ENCODE measurements at places on chromosomes 2 and 18.

- DNase-seq, result no peak
Measured at GRCh38 chr2:152391318-152391717, 56.3 kb downstream of the FMNL2 start.

DNA sequence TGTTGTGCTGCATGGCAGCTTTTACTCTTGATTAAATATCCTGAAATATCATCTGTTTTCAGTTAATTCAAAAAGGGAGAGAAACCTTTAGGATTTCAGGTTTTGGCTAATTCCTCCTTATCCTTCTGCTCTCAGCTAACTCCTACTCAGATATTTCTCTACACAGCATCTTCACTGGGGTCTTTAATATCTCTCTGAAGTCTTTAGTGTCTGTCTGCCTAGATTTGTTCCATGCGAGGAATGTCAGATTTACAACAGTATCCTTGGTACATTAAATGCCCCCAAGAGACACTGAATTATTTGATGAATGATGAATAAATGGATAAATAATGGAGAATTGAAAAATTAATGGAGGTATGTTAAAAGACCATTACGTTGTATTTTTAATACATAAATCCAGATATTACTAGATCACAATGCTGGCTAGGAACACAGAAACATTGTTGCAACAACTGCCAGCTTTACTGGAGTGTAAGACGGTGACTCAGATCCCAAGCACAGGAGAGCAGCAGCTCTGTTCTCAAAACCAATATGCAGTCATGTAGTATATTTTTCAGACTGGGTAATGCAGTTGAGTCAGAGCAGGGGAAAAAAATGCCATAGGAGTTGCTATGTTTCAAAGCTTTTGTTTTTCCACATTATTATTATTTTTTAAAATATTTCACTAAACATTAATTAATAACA lies 388.0 kb upstream of the SYT4 start:
- DNase-seq, result no peak

DNA sequence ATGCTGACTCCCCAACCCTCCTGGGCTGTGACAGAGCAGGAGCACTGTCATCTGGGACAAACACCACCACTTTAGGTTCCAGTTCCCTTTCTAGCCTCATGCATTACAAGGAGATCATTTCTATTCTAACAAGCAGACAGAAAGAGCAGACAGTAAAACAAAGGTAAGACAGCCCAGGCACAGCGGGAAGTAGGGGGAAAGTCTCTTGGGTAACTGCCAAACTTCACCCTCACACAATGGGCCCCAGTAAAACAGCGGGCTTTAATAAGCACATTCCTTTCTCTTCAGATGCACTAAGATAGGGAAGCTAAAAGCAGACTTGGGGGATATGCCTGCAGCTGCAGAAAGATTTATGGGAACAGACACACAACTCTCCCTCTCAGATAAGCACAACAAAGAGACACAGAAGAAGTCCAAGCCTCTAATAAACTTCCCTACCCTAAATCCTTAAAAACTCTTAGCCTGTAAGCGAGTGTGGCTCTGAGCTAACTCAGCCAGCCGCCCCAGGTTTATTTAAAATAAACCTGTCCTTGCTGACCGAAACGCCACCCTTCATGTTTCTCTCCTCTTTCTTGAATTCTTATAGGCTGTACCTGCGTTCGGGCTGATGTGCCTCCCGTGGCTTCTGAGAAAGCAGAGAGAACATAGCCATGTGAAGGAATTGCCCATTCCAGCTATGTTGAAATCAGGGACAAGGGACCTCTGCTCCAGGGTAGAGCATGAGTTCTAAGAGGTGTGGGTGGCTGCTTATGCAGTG lies 726.8 kb upstream of the DDX18 start:
- no peak for DNase-seq

DNA sequence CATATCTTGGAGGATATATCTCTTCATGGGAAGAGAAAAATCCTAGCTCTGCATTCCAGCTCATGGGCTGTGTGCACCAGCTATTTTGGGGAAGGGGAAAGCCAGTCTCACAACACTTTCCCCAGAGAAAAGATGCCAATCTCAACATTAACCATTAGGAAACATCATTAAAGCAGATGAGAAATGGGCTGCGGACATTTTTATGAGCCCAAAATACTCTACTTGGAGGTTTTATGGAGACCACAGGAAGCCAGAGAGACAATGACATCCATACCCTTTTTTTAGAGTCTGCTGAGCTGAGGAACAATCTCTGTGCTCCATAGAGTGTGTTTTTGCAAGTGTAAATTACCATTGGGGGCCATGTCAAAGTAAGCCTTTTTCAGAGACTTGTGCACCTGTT lies 213.7 kb downstream of the TRIB2 start:
- DNase-seq, result no peak

- DNase-seq, result no peak
Measured at GRCh38 chr2:51212374-51212773, 180.4 kb upstream of the NRXN1 start.

GRCh38 chr2:47403609-47404193 lies 745 bp downstream of the MSH2 start:
- DNase-seq, result no peak

- peak; percentile 69 for DNase-seq
Measured at GRCh38 chr2:79512442-79513401, at the start of gene CTNNA2. Gene CTNNA2 (plus strand): TSS chr2:79513051.

GRCh38 chr2:129780316-129781270 lies 198.9 kb upstream of the RAB6C start:
- DNase-seq, result no peak

DNA sequence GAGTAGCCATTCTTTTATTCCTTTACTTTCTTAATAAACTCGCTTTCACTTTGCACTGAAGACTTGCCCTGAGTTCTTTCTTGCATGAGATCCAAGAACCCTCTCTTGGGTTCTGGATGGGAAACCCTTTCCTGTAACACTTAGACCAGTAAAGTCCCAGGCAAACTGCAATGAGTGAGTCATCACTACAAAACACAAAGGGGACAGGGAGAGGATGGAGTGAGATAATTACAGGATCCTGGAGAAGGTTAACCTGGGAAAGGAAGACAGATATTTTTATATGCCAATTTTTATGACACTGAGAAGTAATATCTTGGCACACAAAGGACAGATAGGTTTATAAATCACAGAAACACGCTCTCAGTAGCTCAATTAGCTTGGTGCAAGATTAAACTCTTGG lies 48.7 kb downstream of the EHD3 start:
- DNase-seq, result no peak

GRCh38 chr2:236887531-236887930 lies 198.2 kb upstream of the COPS8 start:
- DNase-seq, result no peak

GRCh38 chr2:158493458-158493857 lies 36.7 kb downstream of the PKP4 start:
- no peak for DNase-seq

DNA sequence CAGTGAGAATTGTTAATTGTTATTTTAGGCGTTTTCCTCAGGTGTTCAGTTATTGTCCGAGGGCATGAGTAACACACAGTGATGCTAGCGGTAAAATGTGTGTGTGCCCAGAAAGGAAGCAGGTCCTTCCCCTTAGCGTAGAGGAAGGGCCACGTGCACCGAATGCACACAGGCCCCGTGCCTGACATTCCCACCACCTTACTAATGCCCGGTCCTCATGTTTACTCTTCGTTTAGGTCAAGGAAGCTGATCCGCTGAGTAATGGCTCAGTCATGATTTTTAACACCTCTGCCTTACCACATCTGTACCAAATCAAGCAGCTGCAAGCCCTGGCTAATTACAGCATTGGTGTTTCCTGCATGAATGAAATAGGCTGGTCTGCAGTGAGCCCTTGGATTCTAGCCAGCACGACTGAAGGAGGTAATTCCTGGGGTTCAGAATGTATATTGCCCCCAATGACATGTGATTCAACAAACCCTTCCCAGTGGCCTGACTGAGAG lies 76.7 kb downstream of the MERTK start:
- DNase-seq, result peak; percentile 51

- DNase-seq, result no peak
Measured at GRCh38 chr2:237541243-237541642, 25.1 kb upstream of the PRLH start.

- no peak for DNase-seq
Measured at GRCh38 chr2:199946196-199946595, 9.1 kb downstream of the TYW5 start.

DNA sequence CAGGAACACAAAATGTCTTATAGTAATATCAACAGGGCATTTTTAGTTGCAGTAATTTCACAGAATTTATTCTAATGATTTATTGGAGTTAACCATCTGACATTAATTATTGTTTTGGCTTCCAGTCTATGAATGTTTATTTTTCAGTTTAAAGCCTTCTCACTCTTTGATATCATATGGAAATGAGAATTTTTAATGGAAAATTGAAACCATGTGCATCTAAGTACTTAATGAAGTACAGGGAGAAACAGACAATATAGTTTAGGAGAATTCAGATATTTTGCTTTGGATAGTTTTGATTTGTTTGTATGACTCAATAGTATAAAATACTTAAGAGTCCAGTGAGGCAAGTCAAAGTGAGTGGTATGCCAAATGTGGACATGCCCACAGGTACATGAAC lies 126.1 kb downstream of the OLA1 start:
- no peak for DNase-seq

GRCh38 chr2:45765007-45765727 lies 113.7 kb downstream of the PRKCE start:
- no peak for DNase-seq

DNA sequence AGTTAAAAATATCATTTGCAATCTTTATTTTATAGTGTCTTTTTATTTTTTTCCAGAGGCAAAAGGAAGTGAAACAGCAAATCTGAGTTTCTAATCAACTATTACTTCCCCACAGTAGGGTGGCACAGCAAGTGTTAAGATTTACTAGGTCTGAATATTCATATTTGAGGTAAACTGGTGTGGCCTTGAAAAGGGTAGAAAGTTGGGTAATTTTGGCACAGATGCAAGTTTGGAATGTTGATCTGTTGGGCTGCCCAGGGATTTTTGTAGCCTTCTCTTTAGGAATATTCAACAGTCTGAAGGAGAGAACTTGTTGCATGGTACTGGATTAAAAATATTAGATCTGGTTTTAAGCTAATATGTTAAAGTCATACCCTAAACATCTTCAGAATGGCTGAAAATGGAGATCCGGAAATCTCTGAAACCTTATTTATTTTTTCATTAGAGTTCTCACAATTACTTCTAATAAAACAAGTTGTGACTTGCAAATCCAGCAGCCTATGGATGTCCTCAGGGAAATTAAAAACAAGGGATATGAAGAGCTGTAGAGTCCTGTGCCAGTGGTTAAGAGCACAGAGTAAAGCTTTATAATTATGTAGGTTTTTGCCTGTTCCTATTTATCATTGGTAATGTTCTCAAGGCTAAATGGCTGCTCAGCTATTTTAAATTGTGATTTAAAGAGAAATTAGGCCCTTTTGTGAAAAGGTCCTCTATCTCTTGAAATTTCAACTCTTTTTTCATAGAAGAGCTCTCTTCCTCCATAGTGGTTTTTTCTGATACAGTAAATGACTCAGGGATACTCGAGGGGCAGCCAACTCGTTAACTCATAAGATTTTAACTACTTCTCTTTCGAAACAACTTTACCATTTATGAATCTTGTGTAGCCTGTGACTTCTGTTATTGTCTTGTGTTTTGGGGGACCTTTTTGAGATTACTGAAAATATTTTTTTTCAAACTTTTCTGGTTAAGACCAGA lies 11.0 kb downstream of the TANK start:
- DNase-seq, result no peak

DNA sequence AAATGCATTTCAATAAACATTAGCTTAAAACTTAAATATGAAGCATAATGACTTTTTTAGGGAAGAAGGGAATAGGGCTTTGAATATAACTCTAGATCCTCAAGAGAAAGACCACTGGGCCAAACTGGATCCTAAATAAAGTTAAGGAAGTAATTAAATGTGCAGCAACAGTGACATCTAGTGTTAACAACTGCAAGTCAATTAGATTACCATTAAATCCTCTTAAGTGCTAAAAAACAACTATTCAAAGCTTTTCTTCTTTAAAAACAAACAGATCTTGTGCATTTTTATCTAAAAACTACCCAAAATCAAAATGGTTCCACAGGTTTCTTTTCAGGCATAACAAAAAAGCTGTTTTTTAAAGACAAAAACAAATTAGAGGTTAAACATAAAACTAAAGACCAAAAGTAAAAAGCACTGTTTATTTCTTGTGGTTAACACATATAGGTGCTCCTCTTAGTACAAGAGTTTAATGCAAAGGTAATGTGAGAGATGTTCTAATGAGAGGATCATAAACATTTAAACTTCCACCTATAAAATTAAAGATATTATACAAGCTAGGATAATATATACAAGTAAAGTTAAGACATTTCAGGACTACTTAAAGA lies 111.4 kb downstream of the THADA start:
- no peak for DNase-seq

DNA sequence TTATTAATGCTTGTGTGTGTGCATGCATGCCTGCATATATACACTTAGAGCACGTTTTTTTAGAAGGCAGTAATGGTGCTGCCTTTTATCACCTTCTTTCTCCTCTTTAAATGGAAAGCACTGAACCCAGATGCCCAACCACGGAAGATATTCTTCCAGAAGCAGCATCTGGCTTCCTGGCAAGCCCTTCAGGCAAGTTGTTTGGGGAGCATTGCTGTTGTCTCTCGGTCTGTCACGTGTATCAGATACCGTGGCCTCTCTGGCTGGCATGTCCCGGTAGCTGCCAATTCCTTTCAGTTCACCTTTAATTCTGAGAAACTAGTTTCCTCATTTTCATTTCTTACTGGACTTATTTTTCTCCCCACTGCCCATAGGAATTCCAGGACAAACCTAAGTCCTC lies 587.8 kb downstream of the ARHGAP15 start:
- DNase-seq, result no peak

DNA sequence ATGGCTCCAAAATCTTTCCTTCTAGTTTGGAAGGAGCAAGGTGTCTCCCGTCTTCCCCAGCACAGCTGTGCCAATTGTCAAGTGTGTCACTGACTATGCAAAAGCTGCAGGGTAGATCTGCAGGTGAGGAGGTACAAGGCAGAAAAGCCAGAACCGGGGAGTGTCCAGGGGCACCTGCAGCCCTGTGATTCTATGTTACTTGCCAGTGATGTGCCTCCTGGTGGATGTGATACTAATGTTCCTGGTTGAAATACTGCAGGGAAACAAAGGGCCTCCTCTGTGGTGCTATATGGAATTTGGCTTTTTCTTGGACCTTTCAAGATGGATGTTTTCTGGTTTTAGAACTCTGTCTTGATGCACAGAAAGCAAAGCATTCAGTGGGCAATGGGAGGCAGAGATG lies 80.3 kb downstream of the ST6GAL2 start:
- no peak for DNase-seq

GRCh38 chr2:40470822-40471813 lies 19.2 kb upstream of the SLC8A1 start:
- DNase-seq, result no peak

- DNase-seq, result no peak
Measured at GRCh38 chr2:223123855-223124610, 72.0 kb downstream of the KCNE4 start.

Measured in adrenal gland (tissue), 19 donors.